ENCODE measurements at places on chromosomes 6 and 20.

DNA sequence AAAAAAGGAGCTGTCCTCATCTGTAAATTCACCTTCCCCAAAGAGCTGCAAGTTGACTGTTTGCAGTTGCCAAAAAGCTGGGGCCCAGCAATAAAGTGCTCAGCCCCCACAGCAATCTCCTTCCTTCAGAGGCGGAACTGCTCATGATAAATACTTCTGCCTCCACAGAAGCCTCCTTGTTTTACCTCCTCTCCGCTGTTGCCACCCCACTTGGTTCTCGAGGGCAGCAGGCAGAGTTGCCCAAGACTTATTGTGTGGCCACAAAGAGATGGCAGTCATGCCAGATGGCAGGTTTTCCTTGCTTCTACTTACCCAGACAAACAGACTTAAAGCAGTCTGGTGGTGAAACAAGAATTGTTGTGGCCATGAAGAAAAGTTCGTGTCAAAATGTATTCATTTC, 66.3 kb downstream of the SLX4IP start:
- peaks cover 8% of the 10 kb centered on the region for H3K36me3 ChIP-seq
- peaks cover 22% of the 10 kb centered on the region for H3K4me1 ChIP-seq
- H3K27me3 ChIP-seq: no peaks in the 10 kb centered on the region
- no peak overlapping the region for H3K4me3 ChIP-seq
- no peak overlapping the region for H3K27ac ChIP-seq

DNA sequence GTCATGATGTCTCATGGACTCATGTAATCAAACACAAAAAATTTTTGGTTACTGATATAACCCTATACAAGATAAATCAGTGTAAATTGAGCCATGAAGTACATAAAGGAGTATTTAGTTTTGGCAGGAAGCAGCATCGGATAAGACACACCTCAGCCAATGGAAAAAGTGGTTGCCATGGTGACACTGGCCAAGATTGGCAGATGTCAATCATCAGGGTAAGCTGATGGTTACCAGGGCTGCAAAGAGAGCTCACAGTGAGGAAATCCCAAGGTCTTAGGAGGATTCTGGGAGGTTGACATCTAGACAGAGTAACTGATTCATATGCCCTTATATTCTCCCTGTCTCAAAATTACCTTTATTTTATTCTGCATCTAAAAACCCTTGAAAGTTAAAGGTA, 203.8 kb upstream of the PCSK2 start:
- H3K4me3 ChIP-seq: no peak overlapping the region
- H3K27me3 ChIP-seq: no peaks in the 10 kb centered on the region
- no peak for DNase-seq
- no peaks in the 10 kb centered on the region for H3K4me1 ChIP-seq
- H3K27ac ChIP-seq: no peak overlapping the region

GRCh38 chr20:57391439-57392301, 474 bp downstream of the RBM38 start:
- H3K4me3 ChIP-seq: peak overlapping the region; percentile 92
- no peaks in the 10 kb centered on the region for H3K27me3 ChIP-seq
- peaks cover 30% of the 10 kb centered on the region for H3K36me3 ChIP-seq
- DNase-seq: peak; percentile 46
- peak overlapping the region; percentile 98 for H3K27ac ChIP-seq
- H3K4me1 ChIP-seq: peaks cover 38% of the 10 kb centered on the region

DNA sequence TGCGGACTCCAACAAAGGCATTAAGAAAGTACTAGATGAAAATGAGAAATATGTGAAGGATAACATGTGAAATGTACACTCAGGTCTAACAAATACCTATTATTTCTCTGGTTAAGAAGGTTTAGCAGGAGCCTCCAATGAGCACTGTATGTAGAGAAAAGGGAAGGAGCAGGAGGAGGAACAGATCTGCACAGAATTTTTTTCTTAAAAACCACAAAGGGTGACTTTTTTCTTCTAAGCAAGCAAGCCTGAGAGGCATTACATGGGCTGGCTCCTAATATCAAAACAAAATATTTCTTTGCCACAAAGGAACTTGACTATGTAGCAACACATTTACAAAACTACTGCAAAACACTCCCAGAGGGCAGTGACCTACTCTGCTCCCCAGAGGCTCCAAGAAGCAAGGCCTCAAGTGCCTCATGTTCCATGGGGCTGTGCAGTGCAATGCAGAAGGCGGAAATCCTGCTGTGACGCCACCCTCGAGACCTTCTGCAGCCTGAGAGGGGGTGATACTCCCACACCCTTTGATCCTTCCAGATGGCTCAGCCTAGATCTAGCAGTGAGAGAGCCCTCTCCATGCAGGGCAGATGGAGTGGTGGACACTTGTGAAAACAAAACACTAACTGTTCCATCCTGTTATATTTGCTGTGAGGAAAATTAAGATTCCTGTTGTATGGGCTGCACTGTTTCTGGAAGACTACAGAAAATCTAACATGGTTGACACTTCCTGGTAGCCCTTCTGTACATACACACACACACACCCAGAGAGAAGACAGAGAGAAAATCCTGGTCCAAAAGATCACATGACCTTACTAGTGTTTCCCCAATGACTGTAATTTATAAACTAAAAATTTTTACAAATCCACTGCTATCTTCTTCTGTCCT, 36.0 kb upstream of the SMIM29 start:
- peaks cover 20% of the 10 kb centered on the region for H3K36me3 ChIP-seq
- peaks cover 6% of the 10 kb centered on the region for H3K4me1 ChIP-seq
- H3K4me3 ChIP-seq: no peak overlapping the region
- DNase-seq: no peak
